Glutamatergic neuron (in vitro differentiated cells): ENCODE measurements at places on chromosomes 7 and 10. TPM values are rescaled to one million over a fixed set of nuclear protein-coding genes. Genes with fewer than 3 reads are reported as not detected.

DNA sequence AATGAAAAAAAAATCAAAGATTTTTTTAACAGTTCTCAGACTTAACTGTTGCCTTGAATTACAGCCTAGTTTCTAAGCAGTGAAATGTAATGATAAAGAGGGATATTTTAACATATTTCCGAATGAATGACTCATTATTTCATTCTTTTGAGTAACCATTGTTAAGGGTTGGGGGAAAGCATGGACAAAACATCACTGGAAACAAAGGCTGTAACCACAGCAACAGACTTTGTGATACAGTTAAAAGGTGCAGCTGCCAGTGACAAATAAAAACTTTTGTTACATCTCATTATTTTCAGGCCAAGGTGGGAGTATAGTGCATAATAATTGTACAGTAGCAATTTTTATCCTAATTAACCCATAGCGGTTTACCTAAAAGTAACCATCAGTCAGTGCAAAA lies 172.6 kb downstream of the LRRTM3 start:
- no peak for DNase-seq

GRCh38 chr7:69778138-69778537 lies 179.9 kb downstream of the AUTS2 start:
- no peak for DNase-seq

DNA sequence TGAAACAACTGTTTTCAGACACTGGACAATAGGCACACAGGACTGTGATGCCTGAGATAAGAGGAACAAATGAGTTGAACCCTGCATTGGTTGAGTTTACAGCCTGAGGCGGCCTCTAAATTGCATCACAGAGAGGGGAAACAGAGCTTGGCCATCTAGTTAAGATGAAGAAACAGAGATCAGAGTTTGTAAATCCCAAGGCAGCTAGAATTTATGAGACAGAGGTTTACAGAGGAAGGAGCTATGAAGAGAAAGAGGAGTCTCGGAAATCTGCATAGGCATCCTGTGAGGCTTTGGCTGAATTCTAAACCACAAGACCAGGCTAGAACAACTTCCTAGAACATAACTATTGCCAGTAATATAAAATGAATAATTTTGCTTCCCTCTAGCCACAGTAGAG lies 41.0 kb upstream of the OIT3 start:
- DNase-seq, result no peak

The SLC4A2 gene
- 99.4 TPM for total RNA-seq

The KLLN gene
- 0.27 TPM for total RNA-seq

GRCh38 chr7:52777051-52777822 lies 258.2 kb upstream of the POM121L12 start:
- DNase-seq, result no peak
